Sigmoid colon (tissue), 7 donors: ENCODE measurements at places on chromosomes 16 and 17. TPM values are rescaled to one million over a fixed set of nuclear protein-coding genes. Genes with fewer than 3 reads are reported as not detected.

The MYH2 gene
- total RNA-seq, result 0.36 TPM

- peaks cover 13% of the 10 kb centered on the region for H3K4me1 ChIP-seq
- H3K4me3 ChIP-seq, result no peak overlapping the region
These were observed 1.3 kb downstream of the ERAL1 start for GRCh38 chr17:28856028-28856574.

The KRT23 gene
- 0.27 TPM for total RNA-seq

DNA sequence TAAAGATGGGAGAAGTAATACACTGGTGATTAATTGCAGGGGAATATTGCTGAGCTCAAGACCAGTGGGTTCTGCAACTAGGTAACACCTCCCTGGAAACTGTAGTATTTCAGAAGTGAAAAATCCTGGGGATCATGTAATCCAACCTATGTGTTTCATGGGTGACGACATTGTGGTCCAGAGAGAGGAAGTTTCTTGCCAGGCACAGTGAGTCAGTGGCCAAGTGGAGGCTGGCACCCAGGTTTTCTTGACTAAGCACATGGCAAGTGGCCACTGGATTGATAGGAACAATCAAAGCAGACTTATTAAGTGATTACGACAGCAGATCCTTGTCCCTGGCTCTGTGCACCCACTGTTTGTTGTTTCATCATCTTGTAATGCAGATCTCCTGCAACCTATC, 14.6 kb upstream of the CIITA start:
- H3K36me3 ChIP-seq, result no peaks in the 10 kb centered on the region
- no peaks in the 10 kb centered on the region for H3K4me1 ChIP-seq
- no peaks in the 10 kb centered on the region for H3K27me3 ChIP-seq
- no peak overlapping the region for H3K27ac ChIP-seq
- no peak overlapping the region for H3K4me3 ChIP-seq
- DNase-seq, result peak; percentile 78

- peaks cover 32% of the 10 kb centered on the region for H3K4me1 ChIP-seq
- no peak overlapping the region for H3K4me3 ChIP-seq
- H3K36me3 ChIP-seq, result no peaks in the 10 kb centered on the region
These were observed 2.9 kb downstream of the PHOSPHO1 start for GRCh38 chr17:49227436-49228261.

The ESRP2 gene
- 0.14 TPM for total RNA-seq

DNA sequence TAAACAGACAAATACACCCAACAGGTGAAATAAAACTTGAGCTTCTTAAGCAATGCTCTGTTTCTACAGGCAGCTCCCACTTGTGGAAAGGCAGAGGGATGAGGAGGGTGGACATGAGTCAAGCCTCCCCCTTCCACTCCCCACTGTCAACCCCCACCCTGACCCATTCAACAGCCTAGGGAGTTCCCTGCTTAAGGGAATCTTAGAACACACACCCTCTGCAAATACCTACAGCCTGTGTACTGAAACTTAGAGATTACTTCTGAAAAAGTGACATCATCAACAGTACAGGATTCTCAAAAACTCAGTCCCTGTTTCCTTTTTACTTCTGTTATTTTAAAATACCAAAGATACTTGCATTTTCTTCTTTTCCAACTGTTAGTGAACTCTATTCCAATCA, 345.4 kb downstream of the SOX9 start:
- no peak for DNase-seq
- no peak overlapping the region for H3K4me3 ChIP-seq
- H3K36me3 ChIP-seq, result no peaks in the 10 kb centered on the region
- H3K27ac ChIP-seq, result peak overlapping the region; percentile 17
- no peaks in the 10 kb centered on the region for H3K4me1 ChIP-seq

GRCh38 chr16:88929091-88929445, 47.9 kb downstream of the CBFA2T3 start:
- H3K4me1 ChIP-seq, result no peaks in the 10 kb centered on the region
- no peak overlapping the region for H3K27ac ChIP-seq
- H3K27me3 ChIP-seq, result peaks cover 3% of the 10 kb centered on the region
- H3K36me3 ChIP-seq, result no peaks in the 10 kb centered on the region

DNA sequence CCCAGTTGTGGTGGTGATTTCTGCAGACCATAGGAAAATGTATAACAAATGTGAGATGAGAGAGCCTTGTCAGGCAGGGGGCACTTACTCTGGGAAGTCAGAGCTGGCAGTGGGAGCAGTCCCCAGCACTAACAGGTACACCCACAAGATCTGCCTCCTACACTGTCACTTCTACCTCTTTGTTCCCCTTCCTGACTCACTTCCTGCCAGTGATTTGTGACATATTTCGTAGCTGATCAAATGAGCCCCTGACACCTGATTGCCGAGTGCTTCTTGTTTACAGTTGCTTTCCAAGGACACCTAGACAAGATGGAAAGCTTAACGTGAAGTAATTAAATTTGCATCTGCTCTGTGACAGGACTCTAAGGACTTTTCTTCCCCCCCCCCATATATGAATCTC, 40.5 kb downstream of the FTO start:
- no peaks in the 10 kb centered on the region for H3K36me3 ChIP-seq
- DNase-seq, result no peak
- peaks cover 29% of the 10 kb centered on the region for H3K4me1 ChIP-seq
- no peaks in the 10 kb centered on the region for H3K27me3 ChIP-seq
- no peak overlapping the region for H3K27ac ChIP-seq

The C17orf67 gene
- total RNA-seq, result 2.0 TPM

The RFWD3 gene
- 11.1 TPM for total RNA-seq

DNA sequence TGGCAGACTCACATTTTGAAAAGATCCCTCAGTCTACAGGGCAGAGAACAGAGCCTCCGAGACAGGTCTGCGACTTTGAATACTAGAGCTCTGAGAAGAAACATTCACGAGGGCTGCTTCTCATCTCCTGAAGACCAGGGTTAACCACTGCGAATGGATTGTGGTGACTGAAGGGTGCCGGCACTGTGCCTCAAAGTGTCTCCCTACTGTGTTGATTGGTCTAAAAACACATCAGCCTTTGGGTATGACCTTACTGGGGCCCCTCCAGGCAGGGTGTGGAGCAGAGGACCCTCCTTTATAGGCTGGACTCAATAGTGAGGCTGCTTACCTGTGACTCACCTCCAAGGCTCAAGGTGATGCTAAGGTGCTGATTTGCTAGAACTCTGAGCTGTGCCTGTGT, 2.6 kb upstream of the LGALS9 start:
- H3K27me3 ChIP-seq, result no peaks in the 10 kb centered on the region
- peaks cover 14% of the 10 kb centered on the region for H3K4me1 ChIP-seq
- H3K36me3 ChIP-seq, result no peaks in the 10 kb centered on the region
- no peak overlapping the region for H3K27ac ChIP-seq
- H3K4me3 ChIP-seq, result no peak overlapping the region
- no peak for DNase-seq

DNA sequence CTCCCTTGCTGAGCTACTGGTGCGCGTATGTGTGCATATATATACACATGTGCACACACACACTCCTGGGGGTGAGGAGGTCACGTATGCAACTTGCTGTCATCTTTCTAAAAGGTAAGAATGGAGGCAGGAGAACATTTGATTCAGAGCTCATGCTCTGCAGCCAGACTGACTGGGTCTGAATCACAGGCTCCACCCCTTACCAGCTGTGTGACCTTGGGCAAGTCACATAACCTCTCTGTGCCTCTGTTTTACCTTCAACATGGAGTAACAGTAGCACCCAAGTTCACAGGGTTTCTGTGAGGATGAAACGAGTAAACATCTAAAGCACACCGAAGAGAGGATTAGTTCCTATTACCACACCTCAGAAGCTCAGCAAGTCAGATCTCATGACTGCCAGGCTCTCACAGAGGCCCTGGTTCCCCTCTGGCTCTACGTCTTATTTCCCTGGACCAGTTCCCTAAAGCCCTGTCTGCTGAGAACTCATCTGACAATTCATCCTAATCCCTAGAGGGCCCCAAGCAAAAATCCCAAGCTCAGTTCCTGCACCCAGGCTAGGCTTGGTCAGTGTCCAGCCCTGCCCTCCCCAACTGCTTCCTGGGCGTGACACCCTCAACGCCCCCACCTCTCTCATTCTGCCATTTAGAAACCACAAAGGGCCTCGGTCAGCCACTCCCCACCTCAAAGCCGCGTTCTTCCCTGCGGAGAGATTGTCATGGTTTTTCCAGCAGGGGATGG, 28.7 kb downstream of the ABR start:
- no peaks in the 10 kb centered on the region for H3K36me3 ChIP-seq
- DNase-seq, result no peak
- no peak overlapping the region for H3K27ac ChIP-seq
- H3K27me3 ChIP-seq, result no peaks in the 10 kb centered on the region
- no peak overlapping the region for H3K4me3 ChIP-seq

DNA sequence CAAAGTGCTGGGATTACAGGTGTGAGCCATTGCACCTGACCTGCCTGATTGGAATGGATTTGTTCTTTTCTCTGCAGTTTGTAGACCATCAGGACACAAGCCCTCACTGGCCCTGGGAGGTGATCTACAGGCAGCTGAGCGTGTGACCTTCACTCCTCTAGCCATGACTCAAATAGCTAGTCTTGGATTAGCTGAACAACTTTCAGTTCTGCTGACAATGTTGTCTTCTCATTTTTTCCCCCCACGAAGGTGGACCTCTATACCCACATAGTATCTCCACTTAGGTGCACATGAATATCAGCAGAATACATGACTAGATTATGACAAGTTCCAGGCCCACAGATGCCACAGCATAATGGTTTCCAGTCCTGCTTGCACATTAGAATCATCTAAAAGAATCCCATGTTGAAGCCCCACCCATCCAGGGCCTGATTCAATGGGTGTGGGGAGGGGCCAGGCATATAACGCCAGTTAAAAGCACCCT, 36.8 kb downstream of the HS3ST3B1 start:
- no peak for DNase-seq
- no peaks in the 10 kb centered on the region for H3K36me3 ChIP-seq
- no peak overlapping the region for H3K4me3 ChIP-seq
- no peak overlapping the region for H3K27ac ChIP-seq
- no peaks in the 10 kb centered on the region for H3K4me1 ChIP-seq

- H3K36me3 ChIP-seq, result no peaks in the 10 kb centered on the region
- H3K27ac ChIP-seq, result no peak overlapping the region
These were observed 3.4 kb downstream of the CMTM4 start for GRCh38 chr16:66693149-66693548.
